ENCODE measurements at places on chromosomes 1 and 21. TPM values are rescaled to one million over a fixed set of nuclear protein-coding genes. Genes with fewer than 3 reads are reported as not detected.

C1QA gene
- polyA plus RNA-seq: 243 TPM

DNA sequence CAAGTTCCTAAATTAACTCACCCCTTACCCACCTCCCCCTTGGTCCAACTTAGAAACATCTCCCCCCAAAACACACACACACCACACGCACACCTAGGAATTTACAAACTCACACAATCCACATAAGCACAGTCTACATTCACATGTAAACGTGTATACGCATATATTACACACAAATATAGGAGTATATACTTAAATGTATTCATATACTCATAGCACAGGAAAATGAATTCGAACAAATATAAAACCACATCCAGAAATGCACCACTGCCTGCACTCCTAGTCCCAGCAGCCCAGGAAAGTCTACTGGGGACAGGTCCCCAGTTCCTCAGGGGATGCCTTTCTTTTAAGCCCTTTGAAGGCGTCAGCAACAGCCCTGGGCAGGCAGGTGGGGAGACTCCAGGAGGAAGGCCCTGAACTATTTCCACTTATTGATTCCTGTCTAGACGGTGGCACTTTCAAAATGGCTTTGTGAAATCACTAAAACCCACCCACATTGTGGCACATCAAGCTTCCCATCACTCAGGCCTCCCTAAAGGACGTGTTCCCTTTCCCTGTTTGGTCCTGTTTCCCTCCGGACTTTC lies 3.1 kb upstream of the DMBX1 start:
- DNase-seq: no peak

- no peak for DNase-seq
Observed at GRCh38 chr1:18954270-18955071, 2.0 kb downstream of the IFFO2 start.

DNA sequence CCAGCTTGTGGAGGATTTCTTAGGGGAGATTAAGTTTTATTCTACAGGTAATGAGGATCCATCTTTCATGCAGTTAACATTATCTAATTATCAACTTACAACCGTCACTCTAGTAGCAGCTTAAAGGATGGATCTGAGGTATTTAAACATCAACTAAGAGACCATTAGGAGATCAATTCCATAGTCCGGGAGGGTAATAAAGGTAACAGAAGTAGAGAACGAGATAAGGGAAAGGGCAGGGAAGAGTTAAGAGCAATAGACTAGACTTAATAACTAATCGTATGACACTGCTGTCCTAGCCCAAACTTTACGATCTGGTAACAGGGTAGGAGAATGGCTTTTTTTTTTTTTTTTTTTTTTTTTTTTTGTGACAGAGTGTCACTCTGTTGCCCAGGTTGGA lies 19.5 kb upstream of the CCDC17 start:
- DNase-seq: no peak

- no peak for DNase-seq
Observed at GRCh38 chr1:182845379-182845778, 6.2 kb downstream of the DHX9 start.

DNA sequence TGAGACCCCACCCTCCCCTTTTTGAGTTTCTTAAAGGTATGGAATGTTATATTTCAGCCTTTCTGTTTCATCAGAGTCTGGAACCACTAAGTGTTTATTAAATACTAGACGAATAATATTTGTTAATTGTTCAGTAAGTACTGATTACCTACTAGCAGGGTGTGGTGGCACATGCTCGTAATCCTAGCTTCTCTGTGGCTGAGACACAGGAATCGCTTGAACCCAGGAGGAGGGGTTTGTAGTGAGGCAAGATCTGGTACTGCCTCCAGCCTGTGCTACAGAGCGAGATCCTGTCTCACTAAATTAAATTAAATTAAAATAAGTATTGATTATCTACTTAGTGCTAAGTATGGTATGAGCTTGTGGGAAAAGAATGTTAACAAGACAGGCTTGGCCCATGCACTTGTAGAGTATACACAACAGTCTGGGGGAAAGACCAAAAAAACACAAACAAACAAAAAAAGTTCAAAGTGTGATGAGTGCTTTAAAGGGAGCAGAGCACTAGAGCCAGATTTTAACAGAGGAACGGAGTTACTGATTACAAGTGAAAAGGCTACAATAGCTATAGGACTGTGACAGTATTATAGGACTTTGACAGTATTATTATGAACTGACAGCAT lies 2.4 kb downstream of the CEPT1 start:
- no peak for DNase-seq

DNA sequence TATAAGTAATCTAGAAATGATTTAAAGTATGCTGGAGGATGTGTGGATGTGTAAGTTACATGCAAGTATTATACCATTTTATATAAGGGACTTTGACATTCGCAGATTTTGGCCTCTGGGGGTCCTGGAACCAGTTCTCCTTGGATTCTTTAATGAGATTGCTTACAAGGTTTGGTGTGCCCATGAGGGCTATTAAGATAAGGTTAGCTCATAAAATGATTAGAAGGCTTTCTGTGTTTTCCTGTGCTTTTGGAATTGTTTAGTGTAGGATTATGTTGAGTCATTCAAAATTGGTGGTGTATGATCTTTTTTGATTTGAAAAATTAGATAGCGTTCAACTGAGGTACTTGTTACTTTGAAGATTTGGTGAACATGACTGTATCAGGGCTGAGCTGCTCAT lies 5.6 kb downstream of the USP25 start:
- DNase-seq: no peak

- DNase-seq: no peak
Observed at GRCh38 chr1:154213274-154213673, 7.1 kb upstream of the CFAP141 start.

GRCh38 chr1:82466416-82466815 lies 665.7 kb downstream of the ADGRL2 start:
- DNase-seq: no peak

GRCh38 chr1:29685387-29685786 lies 449.1 kb downstream of the PTPRU start:
- no peak for DNase-seq

DNA sequence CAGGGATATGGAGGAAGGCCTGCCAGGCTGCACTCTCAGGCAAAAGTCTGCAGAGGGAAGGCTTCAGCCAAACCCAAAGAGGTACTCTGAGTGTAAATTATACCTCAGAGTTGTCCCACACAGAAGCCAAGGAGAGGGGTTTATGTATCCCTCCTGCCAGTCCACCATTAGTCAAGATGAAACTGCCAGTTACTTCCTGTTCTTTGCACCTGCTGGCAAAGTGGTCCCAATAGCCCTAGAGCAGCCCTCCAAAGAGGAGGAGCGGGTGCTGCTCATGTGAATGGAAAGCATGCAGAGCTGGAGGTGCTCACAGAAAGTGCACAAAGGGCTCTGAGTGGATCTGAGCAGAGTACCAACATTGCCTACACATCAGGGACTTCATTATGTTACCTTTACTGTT lies 37.1 kb upstream of the MCOLN3 start:
- DNase-seq: no peak
